Stimulated activated CD8-positive, alpha-beta memory T cell treated with anti-CD3 and anti-CD28 coated beads, Interleukin-4, amount 100 ng/mL, for 4 hours (primary cell): ENCODE measurements at places on chromosomes 4 and X.

DNA sequence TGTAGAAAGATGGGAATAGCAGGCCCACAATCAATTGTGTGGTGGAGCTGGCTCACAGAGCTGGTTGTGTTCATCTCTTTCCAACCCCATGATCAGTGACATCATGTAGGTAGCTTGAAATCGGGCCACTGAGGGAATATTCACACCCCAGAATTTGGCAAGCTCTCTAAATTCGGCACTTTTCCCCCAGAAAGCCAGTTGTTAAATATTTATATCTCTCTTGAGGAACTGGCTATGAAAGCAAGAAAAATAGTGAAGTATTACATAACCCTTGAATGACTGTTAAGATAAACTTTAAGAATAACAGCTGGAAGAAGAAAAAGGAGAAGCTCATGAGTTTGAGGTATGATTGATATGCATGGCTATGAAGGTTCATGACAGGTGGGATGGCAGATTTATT, 38.9 kb downstream of the GPRIN3 start:
- no peak for DNase-seq

DNA sequence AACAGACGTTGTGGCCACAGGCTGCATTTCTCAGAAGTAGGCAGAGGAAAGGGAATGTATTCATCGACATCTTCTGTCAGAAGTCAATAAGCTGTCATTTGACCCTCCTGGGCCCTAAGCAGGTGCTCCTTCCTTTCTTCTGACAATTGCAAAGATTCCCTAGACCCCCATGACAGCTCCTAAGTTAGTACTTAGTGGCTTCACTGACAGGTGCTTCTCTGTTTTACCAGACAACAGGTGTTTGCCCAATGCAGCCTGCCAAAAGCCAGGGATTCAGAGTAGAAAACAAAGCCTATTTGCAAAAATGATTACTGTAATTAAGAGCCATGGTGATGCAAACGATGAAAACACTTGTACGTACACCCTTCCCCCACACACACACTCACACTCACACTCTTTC, 7.5 kb upstream of the FGF5 start:
- DNase-seq = no peak

GRCh38 chr4:153082322-153083301, 121.6 kb upstream of the TRIM2 start:
- DNase-seq = no peak

- DNase-seq = no peak
These were observed 155.9 kb upstream of the CENPE start for GRCh38 chr4:103354006-103354405.

DNA sequence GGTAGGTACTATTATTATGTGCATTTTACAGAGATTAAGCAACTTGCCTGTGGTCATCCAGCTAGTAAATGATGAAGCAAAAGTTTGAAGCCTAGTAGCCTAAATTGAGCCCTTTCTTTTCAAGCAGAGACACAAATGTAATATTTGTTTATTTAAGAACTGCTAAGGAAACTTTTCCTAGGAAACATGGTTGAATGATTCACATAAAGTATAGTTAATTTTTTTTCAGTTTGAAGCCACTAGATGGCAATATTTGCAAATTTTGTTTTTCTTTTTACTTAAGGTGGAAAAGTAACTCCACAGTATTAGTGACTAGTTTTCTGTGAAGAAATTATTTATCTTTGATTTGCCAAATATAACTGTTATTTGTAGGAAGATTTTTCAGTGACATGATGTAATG, 52.8 kb upstream of the ANKRD17 start:
- no peak for DNase-seq

DNA sequence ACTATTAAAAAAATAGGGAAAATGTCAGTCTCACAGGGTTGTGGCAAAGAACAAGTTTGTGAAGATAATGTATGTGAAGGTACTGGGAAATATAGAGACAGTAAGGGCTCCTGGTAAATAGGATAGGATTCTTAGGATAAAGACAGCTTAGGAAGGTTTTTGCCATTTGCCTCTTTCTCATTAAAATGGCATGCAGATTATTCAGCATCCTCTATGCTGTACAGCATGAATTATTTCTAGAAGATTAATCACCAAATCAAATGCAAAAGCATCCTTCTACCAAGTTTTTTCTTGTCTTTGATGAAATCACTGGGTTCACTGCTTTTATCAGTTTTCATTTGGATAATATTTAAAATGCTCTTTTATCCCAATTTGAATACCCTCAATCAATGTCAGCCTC, 142.8 kb downstream of the NDST3 start:
- DNase-seq = no peak

GRCh38 chr4:176800891-176801534, 8.3 kb upstream of the VEGFC start:
- no peak for DNase-seq

GRCh38 chr4:145285928-145286327, 105.5 kb upstream of the OTUD4 start:
- DNase-seq = no peak

GRCh38 chr4:118967393-118967792, 78.7 kb downstream of the SYNPO2 start:
- no peak for DNase-seq

DNA sequence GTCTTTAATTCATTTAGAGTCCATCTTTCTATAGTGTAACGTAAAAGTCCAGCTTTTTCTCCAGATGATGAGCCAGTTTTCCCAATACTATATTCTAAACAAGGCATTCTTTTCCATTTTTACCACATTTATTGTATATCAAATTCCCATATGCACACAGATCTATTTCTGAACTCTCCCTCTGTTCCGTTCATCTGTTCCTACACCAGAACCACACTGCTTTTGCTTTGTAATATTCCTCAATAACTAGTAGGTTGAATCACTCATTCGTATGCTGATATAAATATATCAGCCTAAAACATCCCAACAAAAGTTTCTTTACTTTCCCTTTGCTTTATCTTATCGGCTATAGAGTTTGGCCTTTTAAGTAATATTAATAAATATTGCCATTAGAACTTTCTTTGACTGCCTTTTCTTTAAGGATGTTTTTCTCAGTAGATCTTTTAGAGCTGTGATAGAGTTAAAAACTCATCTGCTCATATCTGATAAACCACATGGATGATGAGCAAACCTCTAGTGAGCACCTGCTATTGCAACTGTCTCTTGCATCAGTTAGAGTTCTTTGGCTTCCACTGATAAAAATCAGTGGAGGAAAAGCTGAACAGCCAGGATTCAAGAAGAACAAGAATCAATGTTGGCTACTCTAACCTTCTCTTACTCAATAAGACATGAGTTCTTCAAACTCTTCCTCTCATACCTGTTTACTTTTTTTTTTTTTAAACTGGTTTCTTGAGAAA, 13.1 kb upstream of the RPL34 start:
- DNase-seq = no peak

GRCh38 chr4:6377626-6378492, 94.6 kb downstream of the PPP2R2C start:
- DNase-seq = no peak

DNA sequence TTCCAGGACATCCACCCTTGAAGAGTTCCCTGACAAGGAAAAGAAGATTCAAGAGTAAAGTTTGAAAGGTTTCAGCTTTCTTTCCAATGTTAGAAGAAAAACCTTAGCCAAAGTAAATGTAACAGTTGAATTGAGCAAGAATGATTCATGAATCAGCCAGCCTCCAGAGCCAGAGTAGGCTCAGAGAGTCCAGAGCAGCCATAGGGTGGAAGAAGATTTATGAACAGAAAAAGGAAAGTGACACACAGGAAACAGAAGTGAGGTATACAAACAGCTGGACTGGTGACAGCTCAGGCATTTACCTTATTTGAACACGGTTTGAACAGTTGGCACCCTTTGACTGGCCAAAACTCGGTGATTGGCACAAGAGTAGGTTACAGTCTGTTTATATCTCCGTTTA, 63.2 kb downstream of the QDPR start:
- DNase-seq = no peak

- DNase-seq = no peak
These were observed 16.3 kb upstream of the MBNL3 start for GRCh38 chrX:132505116-132505515.

DNA sequence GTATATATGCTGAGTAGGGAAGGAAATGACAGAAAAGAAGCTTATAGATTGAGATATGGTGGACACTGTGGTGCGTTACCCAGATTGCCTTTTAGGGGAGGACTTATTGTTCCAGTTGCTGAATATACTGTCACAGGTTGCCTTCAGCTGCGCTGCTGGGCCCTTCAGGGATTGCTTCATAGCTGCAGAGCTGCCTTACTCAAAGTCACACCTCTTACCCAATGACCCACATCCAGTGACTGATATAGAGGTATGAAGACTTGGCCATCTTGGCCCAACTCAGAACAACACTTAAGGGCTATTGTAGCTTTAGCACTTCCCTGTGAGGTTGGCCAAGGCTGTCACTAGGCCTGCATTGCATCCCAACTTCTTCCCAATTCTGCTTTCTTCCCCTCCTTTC, 63.4 kb upstream of the TMEM164 start:
- no peak for DNase-seq
